ENCODE measurements at places on chromosomes 5 and 9. TPM values are rescaled to one million over a fixed set of nuclear protein-coding genes. Genes with fewer than 3 reads are reported as not detected.

The SPINK1 gene
- total RNA-seq = not detected

The SEC24A gene
- total RNA-seq = 29.3 TPM

The GTF3C4 gene
- total RNA-seq = 13.0 TPM

The RHOBTB3 gene
- not detected for total RNA-seq

The DMRT3 gene
- total RNA-seq = not detected

The MTAP gene
- 44.9 TPM for total RNA-seq

The UNC13B gene
- 0.68 TPM for total RNA-seq

The ADAMTS6 gene
- total RNA-seq = 1.7 TPM

The PAEP gene
- not detected for total RNA-seq

DNA sequence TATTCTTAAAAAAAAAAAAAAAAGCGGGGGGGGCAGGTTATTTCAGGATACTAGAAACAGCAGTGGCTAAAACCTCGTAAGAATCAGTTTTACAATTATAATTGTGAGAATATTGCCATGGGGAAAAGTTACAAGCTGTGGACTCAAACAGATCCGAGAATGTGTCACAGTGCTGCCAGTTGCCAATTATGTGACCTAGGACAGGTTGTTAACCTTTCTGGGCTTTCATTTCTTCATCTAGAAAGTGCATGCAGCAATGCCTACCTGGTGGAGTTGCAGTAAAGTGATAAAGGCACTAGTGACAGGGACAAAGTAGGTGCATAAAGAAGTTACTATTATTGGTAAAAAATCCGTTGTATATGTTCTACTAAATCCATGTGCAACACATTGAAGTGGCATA, 75.8 kb downstream of the CDH6 start:
- H3K27me3 ChIP-seq = no peaks in the 10 kb centered on the region
- no peak overlapping the region for H3K27ac ChIP-seq
- H3K36me3 ChIP-seq = no peaks in the 10 kb centered on the region
- DNase-seq = no peak
- no peaks in the 10 kb centered on the region for H3K4me1 ChIP-seq
- H3K4me3 ChIP-seq = no peak overlapping the region

DNA sequence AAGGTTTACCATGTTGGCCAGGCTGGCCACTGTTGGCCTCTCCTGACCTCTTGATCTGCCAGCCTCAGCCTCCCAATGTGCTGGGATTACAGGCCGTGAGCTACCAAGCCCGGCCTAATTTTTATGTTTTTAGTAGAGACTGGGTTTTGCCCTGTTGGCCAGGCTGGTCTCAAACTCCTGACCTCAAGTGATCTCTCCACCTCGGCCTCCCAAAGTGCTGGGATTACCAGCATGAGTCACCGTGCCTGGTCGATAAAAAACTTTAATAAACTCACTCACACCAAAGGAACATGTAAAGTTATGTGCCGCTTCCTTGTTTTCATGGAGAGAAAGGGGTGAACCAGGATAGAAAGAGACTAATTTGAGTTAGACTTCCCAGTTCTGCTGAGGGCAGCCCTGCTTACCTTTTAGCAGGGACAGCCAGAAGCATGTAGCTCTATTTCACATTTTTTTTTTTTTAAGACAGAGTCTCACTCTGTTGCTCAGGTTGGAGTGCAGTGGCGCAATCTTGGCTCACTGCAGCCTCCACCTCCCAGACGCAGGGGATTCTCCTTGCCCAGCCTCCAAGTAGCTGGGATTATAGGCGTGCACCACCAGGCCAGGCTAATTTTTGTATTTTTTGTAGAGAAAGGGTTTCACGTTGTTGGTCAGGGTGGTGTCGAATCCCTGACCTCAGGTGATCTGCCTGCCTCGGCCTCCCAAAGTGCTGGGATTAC, 11.4 kb upstream of the HAUS6 start:
- H3K4me3 ChIP-seq = no peak overlapping the region
- H3K4me1 ChIP-seq = peaks cover 13% of the 10 kb centered on the region
- no peak for DNase-seq
- H3K27ac ChIP-seq = no peak overlapping the region

DNA sequence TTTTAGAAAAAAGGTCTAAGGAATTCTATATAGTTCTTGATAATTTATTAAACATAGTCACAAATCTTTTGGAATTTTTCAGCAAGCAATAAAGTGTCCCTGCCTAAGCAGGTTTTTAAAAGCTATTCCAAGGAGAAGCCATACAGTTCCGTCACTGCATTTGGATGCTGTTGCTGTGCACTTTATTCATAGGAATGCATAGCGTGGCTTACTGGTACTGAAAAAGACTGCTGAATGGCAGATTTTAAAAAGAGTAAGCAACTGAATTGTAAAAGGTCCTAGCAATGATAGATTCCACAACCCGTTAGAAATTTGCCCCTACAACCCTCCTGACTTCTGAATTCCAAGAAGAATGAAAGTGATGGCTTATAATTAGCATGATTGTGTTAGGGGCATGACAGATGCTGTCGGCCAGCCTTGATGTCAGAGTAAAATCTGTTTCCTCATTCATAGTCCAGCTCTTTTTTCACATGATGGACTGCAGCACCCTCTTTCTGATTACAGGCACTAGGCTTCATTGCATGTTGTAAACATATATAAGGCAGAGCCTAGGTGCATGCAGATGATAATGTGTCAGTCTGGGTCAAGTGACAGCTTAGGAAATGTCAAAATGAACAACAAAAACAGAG, 227.0 kb downstream of the PDE4D start:
- H3K36me3 ChIP-seq = no peaks in the 10 kb centered on the region
- DNase-seq = no peak
- no peak overlapping the region for H3K4me3 ChIP-seq
- no peak overlapping the region for H3K27ac ChIP-seq
- H3K27me3 ChIP-seq = no peaks in the 10 kb centered on the region

DNA sequence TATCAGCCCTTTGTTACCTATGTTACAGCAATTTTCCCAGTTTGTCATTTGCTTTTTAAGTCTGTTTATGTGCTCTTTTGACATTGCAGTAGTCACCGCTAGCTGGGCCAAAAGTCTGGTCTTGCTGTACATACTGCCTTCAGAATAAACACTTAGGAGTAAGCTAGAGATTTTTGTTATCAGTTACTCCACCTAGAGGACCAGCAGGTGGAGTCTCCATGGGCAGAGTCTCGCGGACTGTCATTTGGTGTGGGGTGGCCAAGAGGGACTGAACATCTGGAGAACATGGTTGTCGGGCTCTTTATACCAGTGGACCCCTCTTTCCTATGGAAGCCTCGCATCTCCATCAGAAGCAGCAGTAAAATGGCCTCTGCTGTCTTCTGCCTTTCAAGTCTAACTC, 10.8 kb upstream of the MGAT1 start:
- no peak overlapping the region for H3K27ac ChIP-seq
- peaks cover 51% of the 10 kb centered on the region for H3K4me1 ChIP-seq
- peaks cover 4% of the 10 kb centered on the region for H3K27me3 ChIP-seq
- H3K36me3 ChIP-seq = peaks cover 11% of the 10 kb centered on the region

DNA sequence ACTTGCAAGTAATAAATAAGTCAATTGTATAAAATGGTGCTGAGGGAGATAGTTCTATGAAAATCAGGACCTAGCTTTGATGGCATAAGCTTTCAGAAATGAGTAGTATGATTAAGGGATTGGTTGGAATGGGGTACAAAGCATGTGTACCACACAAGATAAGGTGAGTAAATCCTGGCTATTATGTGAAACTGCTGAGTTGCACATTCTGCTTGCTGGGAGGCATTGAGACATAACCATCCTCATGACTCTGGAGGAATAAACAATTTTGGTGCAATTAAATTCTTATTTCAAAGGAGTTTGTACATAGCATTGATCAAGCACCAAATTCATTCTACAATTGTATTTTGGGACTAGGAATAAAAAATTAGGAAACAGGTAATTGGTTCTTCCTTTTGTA, 755.2 kb upstream of the ACO1 start:
- H3K27ac ChIP-seq = no peak overlapping the region
- no peak for DNase-seq
- no peak overlapping the region for H3K4me3 ChIP-seq
- no peaks in the 10 kb centered on the region for H3K27me3 ChIP-seq

DNA sequence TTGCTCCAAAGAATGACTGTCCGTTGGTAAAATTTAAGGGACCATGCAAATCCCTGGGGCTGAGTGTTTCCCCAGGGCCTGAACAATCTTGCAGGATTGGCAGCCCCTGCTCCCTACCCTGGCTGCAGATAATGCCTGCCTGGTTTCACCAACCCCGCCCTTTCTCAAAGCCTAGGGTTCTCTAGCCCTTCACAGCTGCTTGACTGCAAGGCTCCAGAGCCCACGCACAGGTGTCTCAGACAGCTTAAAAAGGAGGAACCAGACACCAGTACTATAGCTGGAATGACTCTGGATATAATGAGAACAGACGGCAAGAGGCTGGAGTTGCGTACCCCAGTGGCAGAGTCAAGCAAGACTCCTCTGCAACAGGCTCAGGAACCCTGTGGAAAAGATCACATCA, 25.2 kb upstream of the TNIP1 start:
- H3K27me3 ChIP-seq = no peaks in the 10 kb centered on the region
- H3K4me3 ChIP-seq = no peak overlapping the region
- peaks cover 91% of the 10 kb centered on the region for H3K36me3 ChIP-seq
- no peak overlapping the region for H3K27ac ChIP-seq
- no peak for DNase-seq

GRCh38 chr9:19385786-19386501, 5.9 kb upstream of the RPS6 start:
- no peak overlapping the region for H3K4me3 ChIP-seq
- H3K27ac ChIP-seq = no peak overlapping the region
- peaks cover 4% of the 10 kb centered on the region for H3K36me3 ChIP-seq
- H3K4me1 ChIP-seq = peaks cover 10% of the 10 kb centered on the region

DNA sequence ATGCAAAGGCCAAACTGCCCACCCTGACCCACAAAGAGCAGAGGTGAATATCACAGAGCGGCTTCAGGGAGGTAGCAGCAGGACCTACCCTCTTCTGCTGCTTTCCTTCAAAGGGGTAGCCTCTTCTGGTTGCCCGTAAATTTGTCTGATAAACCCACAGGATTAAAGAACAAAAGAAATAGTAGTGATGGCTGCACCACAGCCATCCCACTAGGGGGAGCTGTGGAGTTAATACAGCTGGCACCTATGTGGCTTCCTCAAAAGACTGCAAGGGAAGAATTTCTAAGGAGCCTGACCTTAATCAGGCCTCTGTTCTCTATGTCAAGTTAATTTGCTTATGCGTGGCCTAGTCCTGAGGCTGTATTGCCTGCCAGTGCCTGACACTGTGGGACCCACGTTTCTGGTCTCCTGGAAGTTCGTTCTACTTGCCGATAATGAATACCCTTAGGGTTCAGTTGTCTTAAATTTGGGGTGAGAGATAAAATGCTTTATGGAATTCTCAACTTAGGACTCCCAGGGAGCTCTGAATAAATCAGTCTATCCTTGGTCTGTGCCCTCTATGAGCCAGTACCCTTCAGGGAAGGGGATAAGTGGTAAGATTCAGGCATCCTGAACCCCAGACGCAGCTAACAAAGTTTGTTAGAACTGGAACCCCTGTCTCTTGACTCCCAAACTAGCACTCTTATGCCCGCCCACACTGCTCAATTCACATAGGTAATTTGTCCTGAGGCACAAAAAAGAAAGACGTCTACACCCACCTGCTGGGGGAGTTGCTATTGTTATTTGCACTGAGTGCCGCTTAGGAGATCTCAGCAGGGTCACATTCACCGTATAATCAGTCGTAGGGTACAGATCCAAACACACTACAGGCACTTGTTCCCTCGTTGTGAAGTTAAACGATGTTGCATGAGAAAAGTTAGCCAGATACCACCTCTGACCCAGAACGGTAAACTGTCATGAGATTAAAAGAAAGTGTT, 77.1 kb downstream of the SUSD1 start:
- H3K36me3 ChIP-seq = peaks cover 24% of the 10 kb centered on the region
- peaks cover 37% of the 10 kb centered on the region for H3K4me1 ChIP-seq
- no peaks in the 10 kb centered on the region for H3K27me3 ChIP-seq
- no peak overlapping the region for H3K4me3 ChIP-seq

DNA sequence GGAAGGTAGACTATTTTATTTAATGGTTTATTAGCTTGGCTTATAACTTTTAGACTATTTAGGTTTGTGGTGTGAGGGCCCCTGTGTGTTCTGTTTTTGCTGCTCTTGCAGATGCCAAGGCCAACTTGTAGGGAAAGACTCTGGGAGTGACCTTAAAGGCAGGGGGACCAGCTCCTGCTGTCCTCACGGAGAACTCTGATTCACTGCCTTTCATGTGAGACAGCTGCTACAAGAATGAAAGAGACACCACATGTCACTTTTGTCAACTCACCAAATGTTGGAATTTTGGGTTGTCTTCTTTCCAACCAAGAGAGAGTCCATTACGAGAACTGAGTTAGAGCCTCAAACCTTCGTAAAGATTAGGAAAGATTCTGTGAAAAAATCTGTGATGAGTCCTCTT, 258.3 kb upstream of the ADAMTSL1 start:
- H3K36me3 ChIP-seq = no peaks in the 10 kb centered on the region
- H3K27ac ChIP-seq = no peak overlapping the region
- no peak for DNase-seq
- H3K4me3 ChIP-seq = no peak overlapping the region
- no peaks in the 10 kb centered on the region for H3K27me3 ChIP-seq

DNA sequence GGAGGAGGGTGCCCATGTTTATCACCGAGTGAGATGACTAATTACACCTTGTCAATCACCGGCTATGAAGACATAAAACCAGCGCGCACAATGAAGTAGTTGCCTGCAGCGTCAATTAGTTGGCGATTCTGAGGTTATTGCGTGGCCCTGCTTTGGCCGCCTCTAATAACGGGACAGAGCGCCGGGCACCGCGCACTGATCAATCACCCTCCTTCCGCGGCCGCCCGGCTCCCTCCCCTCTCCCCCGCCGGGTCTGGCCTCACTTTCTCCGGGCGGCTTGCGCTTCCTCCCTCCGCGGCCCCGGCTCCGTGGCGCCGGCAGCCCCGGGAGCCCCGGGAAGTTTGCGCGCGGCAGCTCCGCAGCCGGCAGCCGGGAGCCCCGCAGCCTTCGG, 3.3 kb upstream of the LHX2 start:
- H3K27me3 ChIP-seq = peaks cover 78% of the 10 kb centered on the region
- H3K36me3 ChIP-seq = peaks cover 13% of the 10 kb centered on the region
- no peak for DNase-seq
- peak overlapping the region; percentile 12 for H3K4me3 ChIP-seq
- H3K4me1 ChIP-seq = peaks cover 15% of the 10 kb centered on the region

DNA sequence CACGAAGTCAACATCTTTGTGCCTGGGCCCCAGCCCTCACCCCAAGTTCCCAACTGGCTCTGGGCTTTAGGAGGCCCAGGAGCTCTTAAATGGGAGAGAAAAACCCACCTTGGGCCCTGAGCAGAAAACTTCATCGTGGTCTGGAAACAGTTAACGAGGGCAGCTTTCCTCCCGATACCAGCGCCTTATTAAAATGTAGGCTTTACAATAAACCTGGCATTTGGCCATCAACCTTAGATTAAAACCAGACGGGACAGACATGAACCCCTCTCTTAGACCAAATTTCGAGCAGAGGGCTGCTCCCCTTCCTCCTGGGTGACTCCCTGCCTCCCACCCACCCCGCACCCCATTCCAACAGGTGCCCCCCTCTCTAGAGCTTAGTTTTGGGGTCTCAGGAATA, 39.4 kb downstream of the PRRX2 start:
- H3K4me3 ChIP-seq = no peak overlapping the region
- H3K27ac ChIP-seq = no peak overlapping the region

- no peak for DNase-seq
- no peaks in the 10 kb centered on the region for H3K27me3 ChIP-seq
- H3K4me3 ChIP-seq = no peak overlapping the region
- no peaks in the 10 kb centered on the region for H3K4me1 ChIP-seq
- H3K27ac ChIP-seq = no peak overlapping the region
Measured at GRCh38 chr5:61137835-61138234, 24.4 kb downstream of the SMIM15 start.

All from activated CD4-positive, alpha-beta memory T cell treated with anti-CD3 and anti-CD28 coated beads, Interleukin-2, amount 10 ng/mL, durations not matched to agents 7 days and 5 days (primary cell).